ENCODE measurements at places on chromosomes 6 and 20. TPM values are rescaled to one million over a fixed set of nuclear protein-coding genes. Genes with fewer than 3 reads are reported as not detected.

DNA sequence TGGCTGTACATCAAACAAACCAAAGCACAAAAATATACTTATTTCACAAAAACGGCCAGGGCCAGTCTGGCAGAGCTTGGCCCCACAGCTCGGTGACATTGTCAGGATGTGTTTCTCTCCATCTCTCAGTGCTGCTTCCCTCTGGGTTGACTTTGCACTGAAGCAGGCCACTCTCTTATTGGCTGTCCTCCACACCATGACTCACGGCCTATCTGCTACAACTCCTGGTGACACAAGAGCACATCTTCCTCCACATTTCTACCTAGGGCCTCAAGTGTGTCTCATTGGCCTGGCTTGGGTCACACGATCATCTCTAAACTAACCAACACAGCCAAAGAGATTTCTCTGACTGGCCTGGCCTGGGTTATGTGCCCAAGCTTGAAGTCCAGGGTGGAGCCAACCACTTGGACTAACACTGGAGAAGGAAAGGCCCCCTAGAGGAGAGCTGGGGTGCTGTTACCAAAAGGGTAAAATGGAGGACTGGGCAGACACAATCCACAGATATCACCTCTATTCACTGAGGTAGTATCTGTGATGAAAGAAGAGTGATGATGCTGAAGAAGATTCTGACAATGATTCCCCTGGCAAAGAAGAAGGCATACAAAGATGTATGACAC is 159.8 kb upstream of the TSHZ2 start:
- peak; percentile 37 for DNase-seq

GRCh38 chr6:163888030-163888819 is 473.7 kb downstream of the QKI start:
- DNase-seq: no peak

DNA sequence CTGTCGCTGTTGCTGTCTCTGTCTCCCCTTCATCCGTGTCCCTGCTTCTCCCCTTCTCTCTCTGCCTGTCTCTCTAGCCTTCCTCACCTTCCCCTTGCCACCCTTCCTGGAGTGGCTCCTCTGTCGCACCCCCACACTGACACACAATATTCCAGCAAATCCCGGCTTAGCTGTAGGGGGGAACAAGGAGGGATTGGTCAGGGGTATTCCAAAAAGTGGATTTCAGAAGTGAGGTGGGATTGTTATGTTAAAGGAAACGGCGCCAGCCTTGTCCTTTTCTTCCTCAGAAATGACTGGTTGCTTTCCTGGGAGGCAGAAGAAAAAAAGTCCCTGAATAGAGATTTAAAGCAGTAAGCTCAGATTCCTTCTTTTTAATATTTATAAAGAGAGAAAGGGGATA is 76.3 kb upstream of the SIRPA start:
- DNase-seq: peak; percentile 12

GRCh38 chr6:63063631-63064271 is 147.5 kb upstream of the FKBP1C start:
- no peak for DNase-seq

DNA sequence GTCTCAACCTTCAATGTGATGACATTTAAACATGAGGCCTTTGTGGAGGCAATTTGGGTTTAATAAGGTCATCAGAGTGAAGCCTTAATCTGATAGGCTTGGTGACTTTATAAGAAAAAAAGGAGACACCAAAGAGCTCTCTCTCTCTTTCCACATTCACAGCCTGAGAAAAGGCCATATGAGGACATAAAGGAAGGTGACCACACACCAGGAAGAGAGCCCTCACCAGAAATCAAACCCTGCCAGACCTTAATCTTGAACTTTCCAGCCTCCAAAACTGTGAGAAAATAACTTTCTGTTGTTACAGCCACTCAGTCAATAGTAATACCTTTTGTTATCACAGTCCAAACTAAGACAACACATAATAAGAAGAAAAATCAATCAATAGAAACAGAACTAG is 47.7 kb downstream of the COL12A1 start:
- no peak for DNase-seq

DNA sequence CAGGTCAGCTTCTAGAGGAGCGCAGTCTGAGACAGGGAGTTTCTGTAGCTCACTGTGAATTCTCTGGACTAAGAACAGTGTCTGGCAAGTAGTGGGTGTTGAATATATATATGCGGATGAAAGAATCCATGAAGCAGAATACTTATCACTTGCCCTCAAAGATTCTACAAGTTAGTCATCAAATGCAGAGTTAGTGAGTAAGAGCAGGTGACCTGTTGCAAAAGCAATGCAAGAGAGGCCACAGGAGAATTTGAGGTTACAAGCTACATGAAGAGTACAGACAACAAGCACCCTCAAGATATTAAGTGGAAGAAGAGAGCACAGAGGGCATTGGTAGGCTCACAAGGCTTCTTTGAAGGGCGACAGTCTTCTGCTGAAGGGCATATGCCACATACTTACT is 103.4 kb upstream of the BTBD3 start:
- no peak for DNase-seq

GRCh38 chr6:7590918-7591302 is 912 bp downstream of the SNRNP48 start:
- DNase-seq: peak; percentile 40

The PDSS2 gene
- total RNA-seq: 27.8 TPM

The ADGRB3 gene
- 1.3 TPM for total RNA-seq

The PTCHD4 gene
- total RNA-seq: 0.18 TPM

The FOXQ1 gene
- not detected for total RNA-seq

Measured in adrenal gland (tissue), 19 donors.